ENCODE measurements at places on chromosomes 7 and 10. TPM values are rescaled to one million over a fixed set of nuclear protein-coding genes. Genes with fewer than 3 reads are reported as not detected.

The C10orf90 gene
- not detected for total RNA-seq

DNA sequence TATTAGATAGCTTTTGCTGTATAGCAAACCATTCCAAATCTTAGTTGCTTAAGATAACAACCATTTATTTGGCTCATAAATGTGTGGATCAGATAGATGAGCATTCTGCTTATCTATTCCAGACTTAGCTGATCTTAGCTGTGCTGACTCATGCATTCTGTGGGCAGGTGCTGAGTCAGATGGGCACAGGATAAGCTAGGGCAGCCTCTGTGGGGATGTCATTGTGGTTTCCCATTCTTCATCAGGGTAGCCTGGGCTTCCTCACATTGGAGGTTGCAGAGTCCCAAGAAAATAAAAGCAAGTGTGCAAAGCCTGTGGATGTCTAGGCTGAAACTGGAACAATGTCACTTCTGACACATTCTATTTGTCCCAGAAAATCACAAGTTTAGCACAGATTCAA, 917.0 kb downstream of the TYW1 start:
- DNase-seq = no peak

The FFAR4 gene
- 0.18 TPM for total RNA-seq

The SLC26A3 gene
- total RNA-seq = 0.54 TPM

- DNase-seq = peak; percentile 47
Observed at GRCh38 chr7:38796626-38797501, 112.1 kb downstream of the VPS41 start.

GRCh38 chr10:62627983-62628382, 176.5 kb upstream of the ADO start:
- DNase-seq = no peak

The GJD4 gene
- not detected for total RNA-seq

DNA sequence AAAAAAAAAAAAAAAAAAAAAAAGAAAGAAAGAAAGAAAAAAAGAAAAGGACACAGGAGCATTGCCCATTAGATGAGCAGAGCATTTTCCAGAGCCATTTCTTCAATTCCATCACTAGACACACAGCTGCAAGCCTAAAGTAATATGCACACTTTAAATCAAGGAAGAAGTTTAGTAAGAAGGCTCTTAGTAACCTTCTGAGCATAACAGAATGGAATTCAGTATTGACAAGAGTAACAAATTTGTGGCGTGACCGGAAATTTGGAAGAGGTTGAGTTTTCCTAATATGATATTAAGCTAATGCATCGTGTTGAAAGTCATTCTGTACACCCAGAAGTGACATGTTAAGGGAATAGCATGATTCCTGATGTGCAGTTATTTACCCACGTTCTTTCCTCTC, 35.3 kb downstream of the SMURF1 start:
- no peak for DNase-seq

The ARHGAP12 gene
- total RNA-seq = 78.3 TPM

GRCh38 chr10:78420946-78421735, 387.5 kb downstream of the RPS24 start:
- no peak for DNase-seq

The LRRC18 gene
- total RNA-seq = not detected

The TUBB8 gene
- not detected for total RNA-seq
